ENCODE measurements at places on chromosomes 7 and 10.

GRCh38 chr7:116329686-116330503, 119.6 kb downstream of the TES start:
- DNase-seq, result no peak

DNA sequence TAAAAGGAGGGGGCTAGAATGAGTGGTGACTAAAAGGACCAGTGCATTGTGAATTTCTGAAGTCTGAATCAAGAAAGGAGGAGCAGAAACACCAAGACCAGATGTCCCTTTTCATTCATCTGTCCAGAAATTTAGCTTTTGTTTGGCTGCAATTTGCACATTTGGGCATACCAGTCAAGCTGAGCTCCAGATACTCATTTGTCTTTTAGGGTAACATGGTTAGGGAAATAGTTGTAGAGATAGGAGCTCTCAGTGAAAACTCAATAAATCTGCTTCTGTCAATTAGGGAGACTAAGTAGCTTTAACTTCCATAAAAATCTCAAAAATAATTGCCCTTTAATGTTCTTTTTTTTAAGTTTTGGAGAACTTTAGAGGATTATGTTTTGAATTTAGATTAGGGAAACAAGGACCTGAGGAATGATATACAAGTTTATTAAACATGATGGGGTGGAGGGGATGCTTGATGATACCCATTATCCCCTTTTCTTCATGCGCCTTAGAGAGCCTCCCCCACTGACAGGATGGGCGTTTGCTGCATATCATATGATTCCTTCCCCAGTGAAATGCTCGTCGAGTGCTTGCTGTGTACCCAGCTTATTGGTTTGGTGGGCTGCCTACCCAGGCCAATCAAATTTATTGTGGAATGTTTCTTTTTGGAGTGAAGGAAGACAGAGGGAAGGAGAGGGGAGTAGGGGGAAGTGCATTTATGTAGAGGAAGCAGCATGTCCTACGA, 50.7 kb upstream of the RPA3 start:
- no peak for DNase-seq

GRCh38 chr7:131042269-131043160, 285.2 kb upstream of the MKLN1 start:
- DNase-seq, result no peak

DNA sequence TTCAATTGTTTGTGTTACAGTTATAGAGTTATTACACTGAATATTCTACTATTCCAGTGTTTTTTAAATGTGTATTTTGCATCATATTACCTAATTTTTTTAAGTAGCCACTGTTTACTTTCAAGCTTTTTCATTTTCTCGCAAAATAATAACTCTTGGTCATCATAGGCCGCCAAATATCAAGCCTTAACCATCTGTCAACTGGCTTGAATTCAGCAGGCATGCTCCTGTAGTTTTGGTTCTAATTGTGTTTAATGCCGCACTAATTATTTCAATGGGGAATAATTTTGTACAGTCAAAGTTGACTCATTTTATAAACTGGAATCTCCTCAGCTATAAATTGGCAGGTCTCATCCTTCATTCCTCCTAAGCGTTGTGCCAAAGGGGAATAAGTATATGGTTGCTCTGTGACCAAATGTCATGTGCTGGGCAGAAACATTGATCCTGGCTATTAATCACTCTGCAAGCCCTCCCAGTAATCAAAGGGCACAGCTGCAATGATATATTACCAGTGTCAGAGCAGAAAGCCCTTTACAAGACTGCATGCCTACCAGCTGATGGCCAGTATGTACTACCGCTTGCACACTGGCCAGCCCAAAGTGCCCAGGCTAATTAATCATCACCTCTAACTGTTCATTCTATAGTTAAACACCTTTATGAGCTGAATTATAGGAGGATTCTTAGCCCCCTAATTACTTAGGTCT, 74.8 kb downstream of the SKAP2 start:
- DNase-seq, result no peak

All from Peyer's patch (tissue), 4 donors.